ENCODE measurements at places on chromosomes 16 and 17. TPM values are rescaled to one million over a fixed set of nuclear protein-coding genes. Genes with fewer than 3 reads are reported as not detected.

The ADCY9 gene
- total RNA-seq, result 9.5 TPM

GRCh38 chr17:21353326-21354010, 22.7 kb upstream of the KCNJ12 start:
- no peak for DNase-seq

DNA sequence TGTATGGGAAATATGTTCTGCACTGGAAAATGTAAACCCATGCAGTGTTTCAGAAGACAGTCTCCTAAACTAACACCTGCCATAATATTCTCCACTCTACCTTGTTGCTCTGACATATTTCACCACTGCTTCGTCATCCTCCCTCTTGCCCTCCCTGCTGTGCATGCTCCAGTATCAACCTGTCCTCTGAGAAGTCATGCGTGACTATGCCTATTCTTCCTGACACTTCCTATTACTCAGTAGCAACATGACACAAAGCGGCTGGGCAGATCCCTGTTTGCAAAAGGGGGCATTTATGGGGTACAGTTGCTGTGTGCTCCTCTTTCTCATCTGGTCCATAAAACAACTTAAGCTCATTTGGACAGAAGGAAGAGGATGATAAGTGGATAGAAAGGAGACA, 805.6 kb upstream of the EEF2KMT start:
- DNase-seq, result peak; percentile 14

DNA sequence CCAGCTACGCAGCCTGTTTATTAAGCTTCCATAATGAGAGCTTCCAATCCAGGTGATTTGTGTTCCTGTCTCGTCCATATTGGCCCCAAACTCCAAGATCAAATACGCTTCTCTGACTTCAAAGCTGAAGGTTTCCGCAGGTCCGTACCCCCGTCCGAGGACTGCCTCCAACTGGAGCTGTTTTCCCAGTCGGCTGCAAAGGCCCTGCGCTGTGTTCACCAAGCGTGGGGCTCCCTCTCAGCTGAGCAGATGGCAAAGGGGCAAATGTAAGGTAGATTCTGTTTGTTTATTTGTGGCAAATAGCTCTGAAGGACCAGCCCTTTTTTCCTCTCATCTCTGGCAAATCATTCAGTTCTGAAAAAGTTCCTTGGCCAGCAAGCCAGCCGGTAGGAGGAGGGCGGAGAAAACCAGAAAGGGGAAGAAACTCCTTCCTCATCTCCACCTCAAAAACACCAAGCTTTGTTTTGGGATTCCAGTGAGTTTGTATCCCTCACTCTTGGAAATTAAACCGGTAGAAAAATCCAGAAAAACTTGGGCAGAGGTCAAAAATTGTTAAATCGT, 35.2 kb downstream of the NXN start:
- DNase-seq, result no peak

GRCh38 chr17:76546556-76547182, 6.8 kb downstream of the PRCD start:
- no peak for DNase-seq

The FBXW10 gene
- 0.47 TPM for total RNA-seq

- DNase-seq, result no peak
Measured at GRCh38 chr17:75081611-75082540, 5.9 kb upstream of the SLC16A5 start.

The ORC6 gene
- 5.0 TPM for total RNA-seq

DNA sequence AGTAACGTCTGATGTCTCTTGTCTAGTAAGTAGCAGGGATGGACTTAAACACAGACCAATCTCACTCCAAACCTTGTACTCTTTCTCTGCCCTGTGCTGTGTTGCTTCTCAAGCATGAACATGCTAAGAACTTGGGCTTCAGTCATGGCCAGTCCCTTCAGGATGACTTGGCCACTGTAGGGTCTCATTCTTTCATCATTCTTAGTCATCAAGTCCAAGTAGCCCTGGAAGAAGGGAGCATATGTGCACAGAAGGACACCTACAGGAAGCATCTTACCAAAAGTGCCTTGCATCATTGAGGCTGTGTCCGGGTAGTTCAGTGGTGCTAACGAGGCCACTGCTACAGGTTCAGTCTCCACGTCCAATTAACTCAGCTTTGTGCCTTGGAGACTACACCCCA, 80.7 kb downstream of the CDK5R1 start:
- DNase-seq, result no peak

DNA sequence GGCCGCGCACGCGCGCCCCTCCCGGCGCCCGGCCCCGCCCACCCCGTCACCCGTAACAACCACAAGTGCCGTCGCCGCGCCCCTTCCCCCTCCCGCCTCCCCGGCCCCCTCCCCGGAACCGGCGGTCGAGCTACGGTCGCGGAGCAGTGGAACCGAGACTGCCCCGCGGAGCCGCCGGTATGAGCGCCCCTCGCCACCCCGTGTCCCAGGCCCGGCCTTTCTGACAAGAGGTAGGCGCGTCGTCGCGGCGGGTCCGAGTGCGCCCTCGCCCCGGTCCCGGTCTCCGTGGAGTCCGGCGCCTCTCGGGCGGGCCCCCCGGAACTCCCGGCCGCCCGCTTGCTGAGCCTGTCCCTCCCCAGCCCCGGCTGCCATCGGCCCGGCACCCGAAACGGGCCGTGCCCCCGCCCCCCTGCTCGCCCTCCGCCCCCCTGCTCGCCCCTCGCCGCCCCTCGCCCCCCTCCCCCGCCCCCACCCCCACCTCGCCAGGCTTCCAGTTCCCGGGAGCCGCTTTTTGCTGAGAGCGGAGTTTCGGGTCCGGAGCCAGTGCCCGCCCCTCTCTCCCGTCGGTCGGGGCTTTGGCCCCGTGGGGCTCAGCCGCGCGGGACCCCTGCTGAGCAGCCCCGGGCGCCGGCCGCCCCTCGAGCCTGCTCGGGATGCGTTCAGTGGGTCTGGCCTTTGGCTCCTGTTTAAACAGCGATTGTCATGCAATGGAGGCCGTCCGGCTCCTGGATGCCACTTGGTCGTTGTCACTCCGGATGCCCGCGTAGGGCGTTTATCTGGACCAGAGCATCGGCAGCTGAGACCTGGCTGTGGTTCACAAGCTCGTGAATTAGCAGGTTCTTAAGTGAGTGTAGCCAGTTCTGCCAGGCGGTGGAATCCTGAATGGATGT, at the start of gene SEC14L1:
SEC14L1 (plus strand) TSS at position 92 of the 890 bp plus-strand sequence. CDS start 2,628 bp downstream, outside the sequence.
- no peak for DNase-seq

GRCh38 chr17:81941484-81942166, 4.5 kb upstream of the PYCR1 start:
- no peak for DNase-seq

DNA sequence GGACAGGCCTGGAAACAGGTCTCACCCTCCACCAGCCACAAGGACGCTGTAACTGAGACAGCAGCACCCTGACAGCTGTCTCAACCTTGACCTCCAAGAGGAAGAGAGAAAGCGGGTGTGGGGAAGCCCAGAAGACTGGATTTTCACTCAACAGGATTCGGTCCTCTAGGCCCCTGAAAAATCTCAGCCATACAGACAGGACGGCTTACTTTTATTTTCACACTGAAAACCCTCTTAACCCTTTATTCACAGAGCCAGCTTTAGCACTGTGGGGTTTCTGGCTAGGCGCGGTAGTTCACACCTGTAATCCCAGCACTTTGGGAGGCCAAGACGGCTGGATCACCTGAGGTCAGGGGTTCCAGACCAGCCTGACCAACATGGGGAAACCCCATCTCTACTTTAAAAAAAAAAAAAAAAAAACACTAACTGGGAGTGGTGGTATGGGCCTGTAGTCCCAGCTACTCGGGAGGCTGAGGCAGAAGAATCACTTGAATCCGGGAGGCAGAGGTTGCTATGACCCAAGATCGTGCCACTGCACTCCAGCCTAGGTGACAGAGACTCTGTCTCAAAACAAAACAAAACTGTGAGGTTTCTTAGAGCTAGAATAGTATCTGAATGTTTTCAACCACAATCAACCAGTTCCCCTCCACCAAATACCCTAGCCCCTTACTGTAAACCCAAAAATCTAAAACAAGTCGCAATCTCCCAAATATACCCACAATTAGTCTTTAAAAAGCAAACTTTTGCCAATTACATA, 5.3 kb downstream of the ANKRD11 start:
- no peak for DNase-seq

DNA sequence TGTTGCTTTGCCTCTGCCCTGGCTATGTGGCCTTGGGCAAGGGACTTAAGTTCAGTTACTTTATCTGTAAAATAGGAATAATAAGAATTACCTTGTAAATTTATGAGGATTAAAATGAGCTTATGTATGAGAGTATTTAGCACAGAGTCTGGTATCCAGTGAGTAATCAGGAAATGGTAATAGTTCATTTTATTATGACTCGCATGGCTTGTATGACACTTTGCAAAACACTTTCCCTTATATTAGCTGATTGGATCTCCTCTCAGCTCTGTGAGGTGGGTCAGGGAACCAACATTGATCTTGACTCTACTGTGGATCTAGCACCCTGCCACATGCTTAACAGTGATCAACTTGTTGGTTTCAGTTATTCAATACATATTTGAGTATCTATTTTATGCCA, 8.3 kb upstream of the CDH3 start:
- no peak for DNase-seq

The COL1A1 gene
- total RNA-seq, result 17.6 TPM

GRCh38 chr17:77326076-77326591, 185.4 kb downstream of the SEC14L1 start:
- no peak for DNase-seq

The MT1A gene
- total RNA-seq, result not detected

The CCL4 gene
- 4.1 TPM for total RNA-seq

The TEKT5 gene
- 1.2 TPM for total RNA-seq

GRCh38 chr17:73091770-73092522, 542 bp downstream of the SLC39A11 start:
- no peak for DNase-seq

- DNase-seq, result peak; percentile 15
Measured at GRCh38 chr16:84391151-84392030, 23.1 kb downstream of the ATP2C2 start.

GRCh38 chr16:12089492-12090150, 113.1 kb downstream of the SNX29 start:
- peak; percentile 14 for DNase-seq

- DNase-seq, result no peak
Measured at GRCh38 chr17:32443827-32444300, 446 bp upstream of the PSMD11 start.

DNA sequence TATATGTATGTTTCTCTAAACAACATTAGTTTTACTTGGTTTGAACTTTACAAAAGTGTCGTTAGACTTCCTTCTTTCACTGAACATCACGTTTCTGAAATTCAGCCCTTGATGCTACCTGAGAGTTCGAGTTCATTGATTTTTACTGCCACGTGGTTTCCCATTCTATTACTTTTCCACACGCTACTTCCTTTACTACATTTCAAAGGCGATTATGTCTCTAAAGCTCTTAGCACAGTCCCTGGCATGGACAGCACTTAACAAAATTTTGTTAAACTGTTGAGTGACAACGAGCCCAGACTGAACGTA, 15.9 kb upstream of the ARHGAP17 start:
- no peak for DNase-seq

DNA sequence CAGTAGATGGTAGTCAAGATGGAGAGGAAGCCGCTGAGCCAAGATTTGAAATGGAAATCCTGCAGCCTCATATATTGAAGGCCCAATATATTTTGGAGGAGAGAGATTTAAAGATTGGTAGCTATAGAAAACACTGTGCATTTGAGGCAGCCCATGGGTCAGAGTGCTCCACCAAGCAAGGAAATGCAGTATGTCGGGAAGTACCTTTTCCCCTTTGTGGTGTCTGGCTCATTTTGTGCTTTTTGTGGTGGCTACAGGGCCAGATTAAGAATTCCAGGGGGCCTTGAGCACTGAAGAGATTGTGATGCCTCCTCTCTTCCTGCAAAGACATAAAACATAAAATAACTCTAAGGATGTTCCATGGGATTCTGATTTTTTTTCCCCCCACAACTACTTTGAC, 39.6 kb downstream of the CDRT15 start:
- DNase-seq, result no peak

- DNase-seq, result no peak
Measured at GRCh38 chr17:81373536-81374160, 21.6 kb upstream of the BAHCC1 start.

The BCAR1 gene
- total RNA-seq, result 15.4 TPM

The MED31 gene
- total RNA-seq, result 16.1 TPM

GRCh38 chr17:35577830-35578196, 558 bp downstream of the PEX12 start:
- DNase-seq, result no peak

The SRL gene
- 0.16 TPM for total RNA-seq

DNA sequence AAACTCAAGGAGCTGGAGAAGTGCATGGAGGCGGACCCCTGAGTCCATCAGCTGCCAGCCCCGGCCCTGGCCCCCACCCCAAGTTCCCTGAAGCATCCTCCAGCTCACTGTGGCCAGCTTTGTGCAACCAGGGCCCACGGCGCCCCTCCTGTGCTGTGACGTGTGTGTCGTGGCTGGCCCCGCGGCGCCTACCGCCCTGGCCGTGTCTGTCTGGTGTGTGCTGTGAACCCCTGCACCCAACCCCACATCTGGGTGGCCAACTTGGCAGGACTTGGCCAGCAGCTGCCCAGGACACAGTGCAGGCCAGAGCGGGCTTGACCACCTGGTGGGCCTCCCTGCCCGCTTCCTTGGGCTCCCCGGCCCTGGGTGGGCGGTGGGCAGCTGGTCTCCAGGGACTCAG, 3.2 kb downstream of the TSR3 start:
- no peak for DNase-seq

The TBC1D26 gene
- total RNA-seq, result 2.2 TPM

DNA sequence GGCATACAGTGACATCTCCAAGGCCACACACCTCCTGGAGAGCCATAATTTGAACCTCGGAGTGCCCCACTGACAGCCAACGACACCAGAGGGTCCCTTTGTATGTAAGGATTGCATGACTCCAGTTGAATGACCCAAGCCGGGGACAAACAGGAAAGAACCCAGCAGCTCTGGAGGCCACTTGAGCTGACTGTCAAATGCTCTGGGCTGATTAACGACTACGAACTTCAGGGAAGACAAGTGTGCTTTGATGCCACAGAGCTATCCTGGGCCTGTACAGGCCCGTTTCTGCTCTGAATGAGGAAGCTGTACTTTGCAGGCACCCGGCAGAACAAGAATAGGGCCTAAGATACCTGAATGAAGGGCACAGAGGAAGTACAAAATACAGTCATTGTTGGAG, 404.6 kb downstream of the SLC39A11 start:
- no peak for DNase-seq

The CA4 gene
- total RNA-seq, result 1.2 TPM

The SLC35G6 gene
- not detected for total RNA-seq

DNA sequence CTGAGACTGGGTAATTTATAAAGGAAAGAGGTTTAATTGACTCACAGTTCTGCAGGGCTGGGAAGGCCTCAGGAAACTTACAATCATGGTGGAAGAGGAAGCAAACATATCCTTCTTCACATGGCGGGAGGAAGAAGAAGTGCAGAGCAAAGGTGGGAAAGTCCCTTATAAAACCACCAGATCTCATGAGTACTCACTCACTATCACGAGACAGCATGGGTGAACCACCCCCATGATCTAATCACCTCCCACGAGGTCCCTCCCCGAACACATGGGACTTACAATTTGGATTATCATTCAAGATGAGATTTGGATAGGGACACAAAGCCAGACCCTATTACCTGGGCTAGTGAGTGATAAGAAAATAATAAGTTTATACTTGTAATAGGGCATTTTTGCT, 70.6 kb upstream of the HS3ST2 start:
- no peak for DNase-seq

GRCh38 chr17:76378548-76379274, 5.7 kb upstream of the SPHK1 start:
- no peak for DNase-seq

- DNase-seq, result no peak
Measured at GRCh38 chr16:84741340-84741830, 41.6 kb downstream of the USP10 start.
